Left renal cortex interstitium (tissue), 4 donors: ENCODE measurements at places on chromosomes 3 and 15. TPM values are rescaled to one million over a fixed set of nuclear protein-coding genes. Genes with fewer than 3 reads are reported as not detected.

GRCh38 chr3:176967522-176967921 is 229.8 kb downstream of the TBL1XR1 start:
- no peak for DNase-seq

GRCh38 chr15:83854321-83854720 is 200.4 kb downstream of the ADAMTSL3 start:
- no peak for DNase-seq

DNA sequence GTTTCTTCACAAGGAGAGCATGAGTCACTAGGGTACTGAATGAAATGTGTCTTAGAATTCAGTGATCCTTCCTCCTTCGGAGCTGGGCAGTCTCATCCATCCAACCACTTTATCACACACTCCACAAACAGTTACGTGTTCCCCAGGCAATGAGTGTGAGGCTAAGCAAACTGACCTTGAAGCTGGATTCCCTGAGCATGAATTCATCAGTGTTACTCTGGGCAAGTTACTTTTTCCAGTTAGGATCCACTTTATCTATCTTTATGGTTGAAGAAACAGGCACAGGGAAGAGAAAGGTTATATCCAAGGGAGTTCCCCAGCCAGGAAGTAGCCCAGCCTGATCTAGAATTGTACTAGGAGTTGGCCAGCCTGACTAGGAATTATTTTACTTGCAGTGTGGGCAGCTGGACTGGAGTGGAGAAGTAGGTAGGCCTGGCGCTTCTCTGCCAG is 17.1 kb upstream of the GCNT3 start:
- DNase-seq = no peak

DNA sequence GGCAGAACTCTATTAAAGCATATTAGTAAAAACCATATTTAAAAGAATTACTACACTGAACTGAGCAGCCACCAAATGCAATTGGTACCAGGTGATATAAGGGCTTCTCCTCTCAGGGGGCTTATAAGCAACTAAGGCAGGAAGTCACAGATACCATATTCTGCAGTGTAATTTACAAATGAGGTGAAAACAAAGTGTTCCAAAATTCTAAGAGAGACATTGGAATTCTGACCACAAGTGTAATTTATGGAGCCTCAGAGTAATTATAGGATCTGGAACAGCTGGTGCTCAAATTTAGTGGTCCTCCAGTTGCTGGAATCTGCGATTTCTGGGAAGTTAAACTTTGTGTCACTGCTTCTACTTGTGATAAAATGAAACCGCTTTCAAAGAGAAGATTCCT is 3.1 kb upstream of the NR1I2 start:
- DNase-seq = peak; percentile 16

- DNase-seq = no peak
Observed at GRCh38 chr3:175659670-175660350, 800.7 kb downstream of the NAALADL2 start.

GRCh38 chr15:22868495-22868894 is 30.0 kb downstream of the NIPA2 start:
- no peak for DNase-seq

GRCh38 chr3:123318374-123318773 is 116.6 kb downstream of the SEC22A start:
- no peak for DNase-seq

- DNase-seq = no peak
Observed at GRCh38 chr3:194225988-194226663, 90.2 kb downstream of the HES1 start.

ANKRD63 gene
- 0.11 TPM for polyA plus RNA-seq

CCDC33 gene
- 5.4 TPM for polyA plus RNA-seq

TRANK1 gene
- 6.5 TPM for polyA plus RNA-seq

CCR9 gene
- 0.09 TPM for polyA plus RNA-seq

ITIH3 gene
- polyA plus RNA-seq = 8.2 TPM

CLDN11 gene
- polyA plus RNA-seq = 194 TPM

POMGNT2 gene
- polyA plus RNA-seq = 26.0 TPM

CHRM5 gene
- 0.44 TPM for polyA plus RNA-seq

DGKG gene
- polyA plus RNA-seq = 0.66 TPM

USP19 gene
- polyA plus RNA-seq = 58.9 TPM

HTR3D gene
- polyA plus RNA-seq = not detected

MESP2 gene
- 0.47 TPM for polyA plus RNA-seq
